ENCODE measurements at places on chromosomes 3 and 15.
A peak's percentile ranks its signal among the peaks of the same experiment; 100 is the strongest.

GRCh38 chr3:150409512-150410310 is 1.6 kb downstream of the TSC22D2 start:
- DNase-seq, result peak; percentile 73

- no peak for DNase-seq
Measured at GRCh38 chr3:101017017-101017416, 23.8 kb upstream of the ABI3BP start.

DNA sequence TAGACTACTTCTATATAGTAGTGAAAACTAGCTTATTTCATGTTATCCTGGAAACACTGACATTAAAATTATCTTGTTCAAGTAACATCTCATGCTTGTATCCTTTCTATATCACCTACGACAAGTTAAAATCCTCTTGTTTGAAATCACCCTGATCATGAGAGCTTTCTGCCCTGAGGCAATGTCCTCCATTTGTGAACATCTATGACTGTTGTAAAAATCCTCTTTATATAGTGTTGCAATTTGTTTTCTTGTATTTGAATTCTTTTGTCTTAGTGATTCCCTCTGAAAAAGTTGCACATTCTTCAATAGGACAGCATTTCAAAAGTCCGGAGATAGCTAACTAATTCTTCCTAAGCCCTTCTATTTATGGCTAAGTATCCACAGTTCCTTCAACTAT is 480.3 kb downstream of the NSUN3 start:
- DNase-seq, result no peak

GRCh38 chr3:170117134-170117533 is 64.4 kb downstream of the PHC3 start:
- DNase-seq, result no peak

DNA sequence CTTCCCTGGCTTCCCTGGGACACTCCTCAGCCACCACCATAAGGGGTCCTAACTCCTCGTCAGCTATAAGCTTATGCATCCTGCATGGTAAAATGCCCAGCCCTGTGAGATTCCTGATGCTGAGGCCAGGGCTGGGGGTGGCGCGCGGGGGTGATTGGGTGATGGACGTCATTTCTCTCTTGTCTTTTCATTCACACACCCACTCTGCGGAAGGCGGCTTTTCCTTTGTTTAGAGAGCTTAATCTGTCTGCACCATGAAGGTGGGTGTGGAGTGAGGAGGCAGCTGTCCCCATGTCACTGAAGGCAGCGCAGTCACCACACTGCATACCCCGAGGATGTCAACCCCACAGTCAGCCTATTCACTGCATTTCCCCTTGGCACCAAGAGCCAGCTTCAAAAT is 110.0 kb upstream of the NSMCE3 start:
- DNase-seq, result no peak

GRCh38 chr15:89828281-89829145 is 13.9 kb upstream of the ANPEP start:
- no peak for DNase-seq
